M059J (cell line): ENCODE measurements at places on chromosomes 4 and X. TPM values are rescaled to one million over a fixed set of nuclear protein-coding genes. Genes with fewer than 3 reads are reported as not detected.
A peak's percentile ranks its signal among the peaks of the same experiment; 100 is the strongest.

The UCP1 gene
- total RNA-seq = not detected in 2 replicates

DNA sequence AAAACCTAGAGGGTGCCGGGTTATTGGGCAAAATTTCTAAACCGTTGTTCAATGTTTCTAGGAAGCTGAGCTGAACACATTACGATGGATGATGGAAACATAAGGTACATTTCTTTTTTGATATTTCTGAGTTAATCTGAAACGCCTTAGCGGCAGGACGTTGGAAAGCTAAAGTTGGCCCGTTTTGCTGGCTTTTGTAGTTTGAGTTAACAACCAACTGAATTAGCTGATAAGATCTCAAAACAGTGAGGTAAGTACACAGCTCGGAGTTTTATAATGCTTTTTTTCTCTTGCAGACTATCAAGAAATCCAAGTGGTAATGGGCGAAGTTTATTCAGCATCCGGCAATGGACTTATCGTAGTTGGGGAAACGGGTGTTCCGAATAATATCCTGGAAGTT is 73.5 kb downstream of the PRSS12 start:
- DNase-seq = no peak

DNA sequence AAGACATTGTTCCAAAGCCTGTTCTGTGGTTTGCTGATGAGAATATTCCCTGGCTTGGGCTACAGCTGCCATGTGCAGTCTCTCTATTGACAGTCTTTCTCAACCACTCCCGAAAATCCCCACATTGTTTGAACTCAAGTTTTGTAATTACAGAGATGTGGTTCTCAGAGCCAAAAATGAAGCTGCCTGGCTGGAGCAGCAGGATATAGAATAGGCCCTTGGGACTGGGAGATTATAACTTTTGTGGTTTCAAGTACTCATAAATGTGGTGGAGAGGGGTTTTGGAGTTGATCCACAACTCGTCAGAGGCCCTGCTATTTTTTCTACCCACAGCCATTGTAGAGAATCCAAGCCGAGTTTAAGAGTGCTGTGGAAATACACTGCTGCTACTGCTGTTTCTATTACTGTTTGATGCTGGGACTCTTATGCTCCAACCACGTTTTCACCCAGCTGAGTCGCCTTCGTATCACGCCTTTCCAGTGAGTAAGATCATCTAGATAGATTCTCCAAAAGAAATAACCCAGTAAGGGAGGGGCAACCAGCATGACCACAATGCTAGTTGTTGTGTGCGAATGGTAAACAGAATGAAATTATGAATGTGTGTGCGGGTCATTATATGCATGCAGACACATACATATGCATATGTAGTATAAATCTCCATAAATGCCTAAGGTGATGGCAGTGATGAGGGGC is 57.1 kb upstream of the ATXN3L start:
- DNase-seq = peak; percentile 95

The CFAP47 gene
- 0.05 TPM in 1 of 2 replicates, not detected in the other for total RNA-seq

DNA sequence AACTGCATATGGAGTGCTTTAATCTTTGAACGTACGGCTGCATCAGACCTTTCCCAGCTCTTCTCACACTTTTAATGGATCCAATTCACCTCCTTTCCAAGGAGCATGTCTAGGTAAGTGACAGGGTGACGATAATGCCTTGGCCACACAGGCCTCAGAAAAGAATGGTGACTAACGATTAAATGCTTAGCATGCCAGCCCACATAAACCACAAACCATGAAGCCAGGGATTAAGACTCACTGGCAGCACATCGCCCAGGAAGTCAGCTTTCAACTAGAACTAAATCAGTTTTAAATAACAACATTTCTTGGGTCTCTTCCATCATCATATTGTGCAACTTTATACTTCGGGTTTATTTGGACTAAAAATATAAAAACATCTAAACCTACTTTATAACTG is 28.7 kb downstream of the INPP4B start:
- peak; percentile 96 for DNase-seq

The GYG2 gene
- 3.9 and 5.2 TPM in 2 replicates for total RNA-seq

- peak; percentile 23 for DNase-seq
Measured at GRCh38 chrX:150913511-150913910, 15.0 kb upstream of the CD99L2 start.

DNA sequence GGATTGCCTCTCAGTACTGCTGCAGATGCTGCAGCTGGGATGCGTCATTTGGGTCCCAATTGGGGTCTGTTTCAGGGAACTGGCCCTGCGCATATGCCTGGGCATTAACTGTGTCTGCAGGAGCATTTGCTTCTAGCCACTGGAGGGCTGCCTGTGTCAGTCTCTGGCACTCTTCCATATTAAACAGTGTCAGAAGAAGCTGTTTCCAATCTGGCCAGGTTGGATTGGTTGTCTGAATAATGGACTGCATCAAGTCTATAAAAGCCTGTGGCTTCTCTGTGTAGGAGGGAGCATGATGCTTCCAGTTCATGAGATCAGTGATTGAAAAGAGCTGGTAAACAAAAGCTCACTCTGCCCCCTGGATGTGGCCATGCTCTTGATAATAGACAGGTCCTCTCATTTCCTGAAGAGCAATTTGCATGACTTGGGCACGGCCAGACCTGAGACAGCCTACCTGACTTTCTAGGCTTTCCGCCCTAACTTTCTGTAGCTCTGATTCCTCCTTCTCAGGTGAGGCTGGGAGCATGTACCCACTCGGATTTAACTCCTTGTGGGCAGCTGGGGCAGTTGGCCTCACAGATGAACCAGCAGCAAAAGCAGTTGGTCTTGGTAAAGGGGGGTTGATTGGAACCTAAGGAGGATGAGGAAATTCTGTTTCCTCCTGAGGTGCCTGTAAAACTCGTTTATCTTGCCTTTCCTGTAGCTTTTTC is 29.2 kb downstream of the SULT1E1 start:
- DNase-seq = no peak

The NLGN3 gene
- total RNA-seq = 0.10 and 0.15 TPM in 2 replicates

DNA sequence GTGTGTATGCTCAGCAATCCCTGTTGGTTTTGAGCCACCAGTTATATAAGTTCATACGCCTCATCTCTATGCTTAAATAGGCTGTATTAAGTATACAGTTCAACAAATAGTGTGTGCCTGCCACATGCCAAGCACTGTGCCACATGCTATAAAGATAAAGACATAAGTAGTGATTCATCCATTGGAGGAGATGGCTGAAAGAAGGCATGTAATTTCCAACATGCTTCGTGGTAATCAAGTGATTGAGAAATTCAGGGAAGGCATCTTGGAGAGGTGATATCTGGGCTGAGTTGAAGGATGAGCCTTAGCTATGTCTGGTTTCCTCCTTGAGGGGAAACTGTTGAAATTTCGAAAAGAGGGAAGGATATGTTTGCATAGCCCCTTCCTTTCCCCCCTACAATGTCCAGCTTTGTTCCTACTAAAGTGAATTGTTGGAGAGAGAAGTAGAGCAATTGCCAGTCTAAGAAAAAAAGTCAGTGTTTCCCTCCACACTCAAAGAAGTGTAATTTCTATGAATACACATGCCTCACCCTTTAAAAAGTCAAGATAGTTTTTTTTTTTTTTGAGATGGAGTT is 96.5 kb downstream of the ARHGAP10 start:
- DNase-seq = peak; percentile 23

DNA sequence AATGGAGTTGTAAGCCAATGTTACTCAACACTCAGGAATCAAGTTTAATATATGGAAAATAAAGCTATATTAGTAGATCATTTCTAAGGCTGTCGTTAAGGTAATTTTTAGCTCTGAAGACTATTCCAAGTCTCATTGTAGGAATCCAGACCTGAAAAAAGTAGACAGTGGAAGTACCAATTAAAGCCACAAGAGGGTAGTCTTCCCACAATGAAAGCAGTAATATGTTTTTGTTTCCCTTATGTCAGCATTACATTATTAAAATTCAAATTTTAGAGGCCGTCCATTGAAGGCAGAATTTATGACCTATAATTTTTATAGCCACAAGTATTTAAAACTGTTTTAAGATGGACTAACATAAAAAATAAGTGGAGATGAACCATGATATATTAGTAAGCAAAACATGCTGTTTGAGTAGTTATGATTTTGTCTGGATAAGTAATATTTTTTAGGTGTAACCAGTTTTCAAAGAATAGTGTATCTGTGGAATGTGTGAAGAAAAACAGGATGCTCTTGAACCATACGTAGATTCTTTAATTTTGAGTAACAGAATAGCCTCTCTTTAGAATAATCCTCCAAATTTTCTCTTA is 372.6 kb upstream of the TECRL start:
- peak; percentile 50 for DNase-seq

GRCh38 chrX:113048896-113049295 is 208.3 kb upstream of the AMOT start:
- DNase-seq = peak; percentile 43

DNA sequence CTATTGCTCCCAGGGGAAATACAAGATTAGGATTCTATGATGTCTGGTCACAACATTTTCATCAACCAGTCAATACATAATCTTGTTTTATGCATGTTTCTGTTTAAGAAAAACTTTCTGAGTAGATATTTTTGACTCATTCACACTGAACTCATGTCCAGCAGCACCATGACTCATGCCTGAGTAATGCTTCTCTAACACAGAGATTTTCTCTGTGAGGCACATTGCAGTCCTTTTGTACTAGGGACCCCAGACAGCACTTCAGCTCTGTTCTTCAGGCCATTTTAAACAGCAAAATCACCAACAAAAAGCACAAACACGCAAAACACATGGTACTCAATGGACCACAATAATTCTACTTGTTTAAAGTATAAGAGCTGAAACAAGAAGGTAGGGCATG is 83.6 kb downstream of the MXRA5 start:
- DNase-seq = peak; percentile 92

DNA sequence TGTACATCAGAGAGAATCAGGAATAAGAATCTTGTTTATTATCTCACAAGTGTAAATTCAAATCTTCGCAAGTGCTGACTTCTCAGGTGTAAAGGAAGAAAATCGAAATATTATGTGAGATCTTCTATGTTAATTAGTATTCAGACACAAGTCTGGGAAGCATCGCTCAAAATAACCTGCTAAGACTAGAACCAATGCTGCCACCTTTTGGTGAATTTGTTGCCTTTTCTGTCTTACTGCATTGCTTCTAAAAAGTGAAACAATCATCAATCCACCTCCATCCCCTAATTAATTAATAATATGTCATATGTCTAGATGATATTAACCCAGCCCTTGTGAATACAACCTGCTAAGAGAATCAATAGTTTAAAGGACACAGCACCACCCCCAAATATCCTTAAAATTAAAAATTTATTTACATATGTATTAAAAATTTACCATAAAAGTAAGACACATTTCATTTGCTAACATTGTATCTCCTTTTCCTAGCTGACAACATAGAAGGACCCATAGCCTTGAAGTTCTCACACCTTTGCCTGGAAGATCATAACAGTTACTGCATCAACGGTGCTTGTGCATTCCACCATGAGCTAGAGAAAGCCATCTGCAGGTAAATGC is 3.5 kb downstream of the EPGN start:
- peak; percentile 68 for DNase-seq

The NPFFR2 gene
- not detected in 2 replicates for total RNA-seq

- DNase-seq = no peak
Measured at GRCh38 chr4:150039274-150040127, 38.7 kb upstream of the DCLK2 start.

The GABRA4 gene
- 0.05 and 0.07 TPM in 2 replicates for total RNA-seq

The UXT gene
- 178 and 233 TPM in 2 replicates for total RNA-seq

GRCh38 chrX:103417933-103418332 is 41.6 kb downstream of the BEX3 start:
- DNase-seq = no peak

DNA sequence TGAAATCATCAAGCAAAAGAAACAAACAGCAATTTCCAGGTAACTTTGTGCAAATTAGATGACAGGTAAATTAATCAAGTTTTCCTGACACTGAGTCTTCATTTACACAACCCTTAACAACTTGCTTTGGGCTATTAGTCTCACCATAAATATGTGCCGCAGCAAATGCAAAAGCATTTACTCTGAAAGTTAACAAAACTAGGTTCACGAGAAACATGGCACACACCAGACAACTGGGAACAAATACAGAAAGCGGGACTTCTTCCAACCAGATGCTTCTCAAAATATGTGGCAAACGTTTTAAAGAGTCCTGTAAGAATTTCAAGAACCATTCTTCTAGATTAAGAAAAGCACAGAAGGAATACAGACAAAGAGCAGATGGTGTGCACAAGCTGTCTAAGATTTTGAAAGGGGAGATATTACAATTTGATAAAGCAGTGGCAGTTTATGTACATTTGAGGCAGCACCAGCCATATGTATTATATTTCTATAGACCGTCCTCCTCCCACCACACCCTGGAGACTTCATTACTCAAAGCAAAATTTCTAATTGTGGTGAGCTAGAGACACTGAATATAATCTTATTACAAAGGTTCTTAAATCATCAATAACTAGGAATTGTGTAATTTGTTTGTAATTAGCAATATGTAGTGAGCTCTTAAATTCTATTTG is 192.5 kb upstream of the ADAMTS3 start:
- DNase-seq = no peak

The PARM1 gene
- total RNA-seq = 0.17 and 0.22 TPM in 2 replicates

The PCDH18 gene
- total RNA-seq = 8.3 and 12.3 TPM in 2 replicates

DNA sequence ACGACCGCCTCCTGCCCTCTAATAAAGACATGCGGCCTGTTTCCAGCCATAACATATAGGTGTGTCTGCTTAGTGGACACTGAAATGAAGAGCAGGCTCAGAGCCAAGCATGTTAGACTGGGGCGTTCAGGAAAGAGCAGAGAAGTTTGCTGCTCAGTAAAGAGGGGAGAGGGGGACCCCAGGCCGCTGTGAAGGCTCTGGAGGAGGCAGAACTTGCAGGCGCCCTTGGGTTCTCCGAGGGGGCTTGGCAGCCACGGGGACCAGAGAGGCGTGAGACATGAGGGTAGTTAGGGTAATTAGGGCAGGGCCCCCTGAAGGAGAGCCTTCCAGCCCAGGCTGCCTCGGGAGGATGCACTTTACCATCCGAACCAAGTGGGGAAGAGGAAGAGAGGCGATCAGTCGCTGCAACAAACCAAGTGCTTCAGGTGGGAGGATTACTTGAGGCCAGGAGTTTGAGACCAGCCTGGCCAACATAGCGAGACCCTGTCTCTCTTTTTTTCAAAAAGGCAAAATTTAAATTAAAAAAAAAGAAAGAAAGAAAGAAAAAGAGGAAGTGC is 46.6 kb upstream of the CDKN2AIP start:
- no peak for DNase-seq

The SLC49A3 gene
- not detected in 2 replicates for total RNA-seq

DNA sequence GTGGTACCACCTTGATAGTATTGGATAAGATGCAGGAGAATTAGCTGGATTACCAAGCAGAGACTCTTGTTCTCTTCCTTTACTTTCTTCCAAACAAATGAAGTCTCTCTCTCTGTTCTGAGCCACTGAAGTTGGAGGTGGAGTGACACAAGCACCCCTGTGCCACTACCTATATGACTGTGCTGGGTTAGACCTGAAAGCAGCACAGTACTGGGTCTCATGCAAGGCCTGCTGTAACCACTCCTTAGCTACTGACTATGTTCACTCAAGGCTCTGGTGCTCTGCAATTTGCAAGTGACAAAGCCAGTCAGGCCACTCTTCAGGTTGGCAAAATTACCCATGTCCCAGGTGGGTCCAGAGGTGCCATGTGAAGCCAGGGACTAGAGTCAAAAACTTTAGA is 389.6 kb upstream of the MAOA start:
- no peak for DNase-seq

The SYN1 gene
- 0.07 and 1.4 TPM in 2 replicates for total RNA-seq
